ENCODE measurements at places on chromosomes 7 and 10.

DNA sequence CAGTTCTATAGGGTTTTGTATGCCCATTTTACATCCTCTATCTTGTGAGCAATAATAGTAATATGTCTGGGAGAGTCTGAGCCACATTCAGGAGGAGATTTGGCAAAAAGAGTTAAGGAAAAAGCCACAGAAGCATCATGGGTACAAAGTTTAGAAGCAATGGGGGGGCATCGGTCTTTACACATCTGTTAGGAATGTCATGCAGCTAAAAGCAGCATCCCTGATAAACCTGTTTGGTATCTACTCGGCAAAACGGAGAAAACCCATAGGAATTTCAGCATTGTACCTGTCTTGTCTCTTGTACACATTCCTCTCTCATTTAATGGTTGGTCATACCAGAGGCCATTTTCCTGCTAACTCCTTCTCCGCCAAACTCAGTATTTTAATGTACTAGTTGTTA, 12.5 kb upstream of the HERPUD2 start:
- no peak for DNase-seq

- no peak for DNase-seq
These were observed 47.6 kb downstream of the ASB13 start for GRCh38 chr10:5618829-5619228.

GRCh38 chr7:101764221-101764620, 53.2 kb upstream of the CUX1 start:
- DNase-seq = no peak

DNA sequence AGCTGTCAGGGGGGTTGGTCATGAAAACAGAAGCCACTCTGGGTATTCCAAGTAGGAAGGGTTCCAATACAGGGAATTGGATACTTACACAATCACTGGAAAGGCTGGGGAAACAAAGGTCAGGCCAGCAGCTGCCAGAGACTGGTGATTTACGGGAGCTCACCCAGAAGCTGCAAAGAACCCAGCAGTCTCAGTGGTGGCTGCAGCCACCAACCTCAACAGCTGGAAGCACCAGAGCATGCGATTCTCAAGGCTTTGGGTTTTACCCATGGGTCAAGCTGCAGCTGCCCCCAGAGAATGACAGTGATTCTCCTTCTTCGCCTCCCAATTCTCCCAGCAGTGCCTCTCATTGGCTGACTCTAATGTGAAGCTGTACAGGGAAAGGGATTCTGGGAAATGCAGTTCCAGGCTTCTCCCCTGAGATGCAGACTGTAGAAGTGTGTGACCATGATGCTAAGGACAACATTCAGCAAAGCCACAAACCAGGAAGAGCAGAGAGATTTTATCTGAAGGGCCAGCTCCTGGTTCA, 107.2 kb upstream of the TCF7L2 start:
- DNase-seq = no peak

DNA sequence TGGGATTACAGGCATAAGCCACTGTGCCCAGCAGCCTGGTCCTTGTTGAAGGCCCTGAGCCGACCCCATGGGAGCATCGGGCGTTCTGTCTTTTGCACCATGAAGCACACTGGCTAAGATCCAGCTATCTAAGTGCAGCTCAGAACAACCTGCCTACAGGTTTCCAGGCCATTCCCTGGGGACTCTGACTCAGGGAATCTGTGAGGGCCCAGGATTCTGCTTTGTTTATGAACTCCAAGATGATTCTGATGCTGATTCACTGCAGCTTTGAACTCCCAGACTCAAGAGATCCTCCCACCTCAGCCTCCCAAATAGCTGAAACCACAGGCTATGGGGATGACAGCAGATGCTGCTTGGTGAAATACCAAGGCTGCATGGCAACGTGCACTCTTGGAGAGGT, 30.2 kb downstream of the NPTX2 start:
- DNase-seq = no peak

DNA sequence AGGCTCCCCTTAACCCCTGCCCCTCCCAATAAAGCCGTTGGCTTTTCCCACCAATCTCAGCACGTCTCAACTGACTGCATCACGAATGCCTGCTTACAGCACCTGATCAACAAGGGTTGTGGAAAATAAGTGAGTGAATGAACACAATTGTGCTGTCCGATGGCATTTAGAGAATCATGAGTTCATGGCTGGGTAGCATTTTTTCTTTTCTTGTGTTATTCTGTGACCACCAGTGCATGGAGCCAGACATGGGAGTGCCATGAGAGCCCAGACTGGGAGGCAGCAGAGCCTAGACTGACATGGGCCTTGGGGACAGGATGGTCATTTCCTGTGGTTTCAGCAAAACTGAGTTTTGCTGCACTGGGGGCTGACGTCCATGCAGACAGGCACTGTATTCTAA, 254.1 kb upstream of the IGFBP3 start:
- no peak for DNase-seq

GRCh38 chr7:156928406-156928747, 21.1 kb upstream of the NOM1 start:
- DNase-seq = no peak

DNA sequence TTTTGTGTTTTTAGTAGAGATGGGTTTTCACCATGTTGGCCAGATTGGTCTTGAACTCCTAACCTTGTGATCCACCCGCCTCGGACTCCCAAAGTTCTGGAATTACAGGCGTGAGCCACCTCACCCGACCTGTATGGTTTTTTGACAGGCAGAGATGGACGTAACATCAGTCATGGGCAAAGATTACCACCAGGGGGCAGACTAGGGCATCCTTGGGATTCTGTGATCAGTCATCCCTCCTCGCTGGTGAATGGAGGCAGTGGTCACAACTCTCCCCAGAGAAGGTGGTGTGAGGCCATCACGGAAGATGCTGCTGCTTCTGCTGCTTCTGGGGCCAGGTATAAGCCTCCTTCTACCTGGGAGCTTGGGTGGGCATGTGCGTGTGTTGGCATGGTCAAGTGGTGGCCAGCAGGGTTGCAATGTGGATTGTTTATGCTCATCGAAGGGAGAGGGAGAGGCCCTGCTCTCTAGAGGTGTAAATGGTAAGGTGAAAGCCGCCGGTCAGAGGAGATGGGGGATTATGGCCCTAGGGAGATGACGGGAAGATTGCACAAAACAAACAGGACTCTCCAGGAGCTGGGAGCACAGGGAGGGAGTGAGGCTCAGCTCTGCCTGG, 122.7 kb upstream of the PRSS1 start:
- DNase-seq = peak; percentile 31

- no peak for DNase-seq
These were observed 123.7 kb downstream of the AVL9 start for GRCh38 chr7:32618987-32619386.

GRCh38 chr7:11130601-11131000, 156.9 kb downstream of the PHF14 start:
- DNase-seq = no peak

- no peak for DNase-seq
These were observed 202.4 kb downstream of the SH2D4B start for GRCh38 chr10:80739963-80740715.

GRCh38 chr10:92886334-92886961, 38.1 kb downstream of the EXOC6 start:
- no peak for DNase-seq

- DNase-seq = no peak
These were observed 3.2 kb downstream of the HPSE2 start for GRCh38 chr10:99232360-99232999.

DNA sequence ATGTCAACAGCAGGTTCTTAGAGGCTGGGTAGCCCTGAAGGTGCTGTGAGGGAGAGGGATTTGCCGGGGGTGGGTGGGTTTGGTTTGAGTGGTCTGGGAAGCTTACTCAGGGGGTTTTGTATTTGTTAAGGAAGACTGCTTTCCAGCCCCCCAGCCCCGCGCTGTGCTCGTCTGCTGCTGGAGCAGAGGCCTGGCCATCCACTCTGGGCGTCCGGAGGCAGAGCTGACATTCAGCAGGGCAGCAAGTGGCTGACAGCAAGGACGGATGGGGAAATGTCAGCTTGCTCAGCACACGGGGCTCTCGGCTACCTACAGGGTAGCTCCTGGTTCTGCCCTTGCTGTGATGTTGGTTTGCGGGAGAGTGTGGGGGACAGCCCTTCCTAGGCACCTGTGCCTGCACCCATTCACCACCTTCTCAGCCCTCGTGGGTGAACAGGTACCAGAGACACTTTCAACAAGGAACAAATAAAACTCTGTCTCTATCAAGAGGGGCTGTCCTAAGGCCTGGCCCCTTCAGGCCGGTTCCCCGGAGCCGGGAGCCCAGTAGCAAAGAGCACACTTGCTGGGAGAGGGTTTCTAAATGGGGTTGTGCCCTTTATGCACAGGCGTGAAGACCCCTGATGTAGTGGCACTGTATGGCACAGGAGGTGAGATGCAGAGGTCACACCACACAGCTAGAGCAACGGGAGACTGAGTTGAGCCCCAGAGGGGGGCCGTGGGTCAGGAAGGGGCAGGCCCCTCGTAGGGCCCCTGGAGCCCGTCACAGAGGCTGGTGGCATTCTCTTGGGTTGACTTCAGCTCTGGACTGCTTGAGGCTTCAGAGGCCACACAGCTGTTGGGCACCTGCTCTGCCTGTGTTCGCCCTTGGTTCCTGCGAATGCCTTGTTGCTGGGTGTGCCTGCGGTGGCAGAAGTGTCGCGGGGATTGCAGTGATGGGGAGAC, 72.2 kb upstream of the SHH start:
- no peak for DNase-seq

- DNase-seq = no peak
These were observed 559.2 kb downstream of the PTPRN2 start for GRCh38 chr7:158028290-158028941.

DNA sequence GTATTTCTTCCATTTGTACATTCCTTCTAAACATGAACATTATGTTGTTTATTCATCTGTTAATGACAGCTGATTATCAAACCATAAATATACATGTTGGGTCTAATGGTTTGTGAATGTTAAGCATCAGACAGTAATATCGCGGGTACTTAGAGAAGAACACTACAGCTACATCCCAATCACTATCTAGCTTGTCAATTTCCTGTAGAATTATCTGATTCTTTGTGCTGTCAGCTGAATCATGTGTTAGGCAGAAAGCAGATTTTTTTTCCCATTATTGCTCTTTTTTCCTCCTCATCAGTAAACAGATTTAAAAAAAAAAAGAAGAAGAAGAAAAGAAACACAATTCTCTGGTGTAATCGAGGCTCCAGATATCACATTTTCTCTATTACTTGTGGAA, 183.6 kb upstream of the CTBP2 start:
- no peak for DNase-seq

GRCh38 chr10:94042834-94043175, 49.1 kb downstream of the PLCE1 start:
- DNase-seq = no peak

GRCh38 chr7:27032839-27033238, 63.0 kb downstream of the HOXA1 start:
- no peak for DNase-seq

DNA sequence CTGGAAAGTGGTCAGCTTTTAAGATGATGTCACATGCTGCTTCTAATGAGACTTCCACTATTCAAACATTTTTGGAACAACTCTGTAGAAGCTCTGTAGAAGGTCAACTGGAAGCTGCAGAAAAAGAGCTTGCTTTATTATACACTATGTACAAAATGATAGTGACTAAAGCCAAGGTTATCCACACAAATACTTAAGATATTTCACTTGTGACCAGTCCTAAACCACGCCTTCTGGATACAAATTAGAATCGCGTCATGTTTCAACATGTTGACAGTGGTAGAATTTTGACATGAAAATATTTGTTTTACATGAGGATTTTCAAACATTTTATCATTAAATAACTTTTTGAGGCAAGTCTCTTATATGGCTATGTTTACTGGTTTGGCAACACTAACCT, 499.6 kb upstream of the PHF14 start:
- DNase-seq = no peak

DNA sequence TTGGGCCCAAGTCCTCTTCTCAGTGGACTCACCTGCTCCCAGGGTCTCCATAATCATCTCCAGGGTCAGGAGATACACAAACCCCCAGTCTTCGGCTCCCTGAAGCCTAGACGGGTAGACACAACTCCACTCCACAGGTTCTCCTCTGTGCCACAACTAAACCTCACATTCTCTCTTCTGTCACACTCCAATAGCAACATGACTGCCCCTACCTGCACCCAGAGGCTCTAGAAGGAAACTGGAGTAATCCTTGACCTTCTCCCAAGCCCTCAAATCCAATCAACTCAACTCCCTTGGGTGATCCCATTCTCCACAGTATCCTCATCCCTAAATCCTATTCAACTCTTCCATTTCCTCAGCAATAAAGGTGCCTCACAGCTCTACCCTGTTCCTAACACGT, 16.2 kb downstream of the HNRNPF start:
- no peak for DNase-seq

DNA sequence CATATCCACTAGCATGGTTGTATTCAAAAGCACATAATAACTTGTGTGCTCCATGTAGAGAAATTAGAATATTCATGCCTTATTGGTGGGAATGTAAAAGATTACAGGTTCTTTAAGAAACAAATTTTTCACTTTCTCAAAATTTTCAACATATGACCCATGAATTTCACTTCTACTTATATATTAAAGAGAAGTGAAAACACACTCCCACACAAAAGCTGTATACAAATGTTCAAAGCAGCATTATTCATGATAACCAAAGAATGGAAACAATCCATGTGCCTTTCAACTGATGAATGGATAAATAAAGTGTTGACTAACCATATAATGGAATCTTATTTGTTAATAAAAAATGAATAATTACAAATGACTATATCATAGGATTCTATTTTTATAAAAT, 694.5 kb upstream of the PCDH15 start:
- no peak for DNase-seq

- no peak for DNase-seq
These were observed 217.3 kb downstream of the ZEB1 start for GRCh38 chr10:31536302-31536701.

GRCh38 chr10:49356181-49356580, 39.7 kb downstream of the DRGX start:
- no peak for DNase-seq

DNA sequence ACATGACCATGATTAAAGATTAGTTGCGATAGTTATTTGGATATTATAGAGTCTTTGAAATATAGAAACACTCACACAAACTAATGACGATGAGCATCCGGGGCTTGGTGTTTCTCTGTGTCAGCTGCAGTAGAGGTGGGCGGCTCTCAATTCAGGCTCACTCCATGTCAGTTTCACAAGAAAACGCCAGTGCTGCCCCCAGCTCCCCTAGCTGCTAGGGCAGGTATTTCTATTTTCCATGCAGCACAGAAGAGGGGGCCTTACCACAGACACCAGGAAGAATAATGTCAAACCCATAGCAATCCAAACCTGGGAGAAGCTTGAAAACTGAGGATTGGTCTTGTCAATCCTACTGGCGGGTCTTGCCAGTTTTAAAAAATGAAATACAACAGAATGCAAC, 197.1 kb downstream of the PHTF2 start:
- no peak for DNase-seq

GRCh38 chr10:69956741-69957230, 95.9 kb upstream of the MACROH2A2 start:
- no peak for DNase-seq

Measured in stimulated activated CD8-positive, alpha-beta memory T cell treated with anti-CD3 and anti-CD28 coated beads, Interleukin-4, amount 100 ng/mL, for 1 hour (primary cell).